Activated T-helper 17 cell treated with anti-CD3 and anti-CD28 coated beads, Interleukin-2, amount 50 U/mL, for 72 hours (primary cell): ENCODE measurements at places on chromosomes 4 and X. TPM values are rescaled to one million over a fixed set of nuclear protein-coding genes. Genes with fewer than 3 reads are reported as not detected.

DNA sequence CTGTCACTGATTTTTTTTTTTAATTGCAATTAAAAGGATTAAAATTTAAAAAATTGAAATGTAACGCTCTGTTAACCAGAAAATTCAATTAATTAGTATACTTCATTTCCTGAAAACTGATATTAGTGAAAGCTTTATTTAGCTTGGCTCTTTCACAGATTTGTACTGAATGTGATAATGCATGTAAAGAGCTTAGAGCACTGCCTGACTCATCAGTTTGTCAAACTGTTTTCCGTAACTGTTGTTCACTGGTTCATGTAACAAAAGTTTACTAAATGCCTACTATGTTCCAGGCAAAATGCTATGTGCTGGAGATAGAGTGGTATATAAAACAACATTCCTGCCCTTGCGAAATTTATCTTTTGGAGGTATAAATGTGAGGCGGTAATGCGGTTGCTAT, 471.7 kb downstream of the SH2D1A start:
- no peak for ATAC-seq

DNA sequence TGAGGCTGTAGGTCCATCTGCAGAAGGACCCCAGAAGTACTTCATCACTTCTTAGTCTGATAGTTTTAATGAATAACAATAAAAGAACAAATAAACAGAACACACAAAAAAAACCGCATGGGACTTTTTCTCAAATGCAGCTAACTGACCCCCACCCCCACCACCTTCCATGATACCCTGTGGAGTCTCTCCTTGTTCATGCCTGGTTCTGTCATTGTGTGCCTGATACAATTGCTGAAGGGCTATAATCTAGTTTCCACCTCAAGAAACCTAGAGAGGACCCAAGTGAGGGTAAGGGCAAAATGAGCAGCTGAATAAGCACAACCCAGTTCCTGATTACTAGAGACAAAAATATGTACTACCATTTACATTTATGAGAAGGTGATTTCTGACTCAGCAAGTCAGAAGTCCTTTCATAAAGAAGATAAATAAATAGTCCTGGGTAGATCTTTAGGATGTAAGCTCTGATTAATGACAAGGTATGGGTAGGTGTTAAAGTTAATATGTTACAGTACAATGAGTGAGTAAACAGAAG, 155.1 kb downstream of the TMA16 start:
- no peak for ATAC-seq

GRCh38 chr4:4803912-4804296, 55.6 kb upstream of the MSX1 start:
- ATAC-seq, result no peak

Gene EXOC1L
- total RNA-seq, result not detected

Gene SHOX
- total RNA-seq, result not detected

DNA sequence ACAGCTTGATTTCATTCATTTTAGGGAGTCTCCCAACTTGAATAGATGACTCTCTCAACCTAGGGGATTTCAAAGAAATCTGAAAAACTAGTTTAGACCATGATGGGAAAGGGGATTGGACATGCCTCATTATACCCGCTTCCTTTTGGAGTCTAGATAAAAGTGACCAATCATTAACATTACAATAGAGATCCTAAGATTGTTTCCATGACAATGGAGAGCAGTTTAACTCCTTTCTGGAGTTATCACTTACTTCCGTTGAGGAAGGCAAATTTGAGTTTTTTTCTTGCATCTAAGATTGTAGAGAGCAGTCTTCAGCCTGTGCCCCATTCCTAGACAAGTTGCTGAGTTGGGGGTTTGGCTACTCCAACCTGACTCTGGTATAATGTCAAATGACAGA, 11.4 kb upstream of the IL15 start:
- ATAC-seq, result no peak

DNA sequence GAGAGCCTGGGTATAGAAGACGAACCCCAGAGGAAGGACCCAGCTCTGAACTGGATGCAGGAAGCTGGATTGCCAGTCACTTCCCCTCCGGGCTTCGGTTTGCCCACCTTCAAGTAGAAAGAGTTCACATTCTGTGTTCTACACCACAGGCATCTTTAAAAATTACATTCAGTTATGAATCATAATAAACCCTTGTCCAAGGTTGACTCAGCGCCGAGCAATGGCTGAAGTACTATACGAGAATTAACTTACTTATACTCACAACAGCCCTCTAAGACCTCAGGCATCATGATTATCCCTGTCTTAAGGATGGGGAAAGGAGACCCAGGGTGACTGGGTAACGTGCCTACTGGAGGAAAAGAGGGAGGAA, 72.5 kb downstream of the EVC2 start:
- ATAC-seq, result peak; percentile 67

Gene IL15
- total RNA-seq, result 3.4 TPM

GRCh38 chr4:91447168-91447567, 856.6 kb upstream of the GRID2 start:
- no peak for ATAC-seq

Gene POF1B
- 0.61 TPM for total RNA-seq

DNA sequence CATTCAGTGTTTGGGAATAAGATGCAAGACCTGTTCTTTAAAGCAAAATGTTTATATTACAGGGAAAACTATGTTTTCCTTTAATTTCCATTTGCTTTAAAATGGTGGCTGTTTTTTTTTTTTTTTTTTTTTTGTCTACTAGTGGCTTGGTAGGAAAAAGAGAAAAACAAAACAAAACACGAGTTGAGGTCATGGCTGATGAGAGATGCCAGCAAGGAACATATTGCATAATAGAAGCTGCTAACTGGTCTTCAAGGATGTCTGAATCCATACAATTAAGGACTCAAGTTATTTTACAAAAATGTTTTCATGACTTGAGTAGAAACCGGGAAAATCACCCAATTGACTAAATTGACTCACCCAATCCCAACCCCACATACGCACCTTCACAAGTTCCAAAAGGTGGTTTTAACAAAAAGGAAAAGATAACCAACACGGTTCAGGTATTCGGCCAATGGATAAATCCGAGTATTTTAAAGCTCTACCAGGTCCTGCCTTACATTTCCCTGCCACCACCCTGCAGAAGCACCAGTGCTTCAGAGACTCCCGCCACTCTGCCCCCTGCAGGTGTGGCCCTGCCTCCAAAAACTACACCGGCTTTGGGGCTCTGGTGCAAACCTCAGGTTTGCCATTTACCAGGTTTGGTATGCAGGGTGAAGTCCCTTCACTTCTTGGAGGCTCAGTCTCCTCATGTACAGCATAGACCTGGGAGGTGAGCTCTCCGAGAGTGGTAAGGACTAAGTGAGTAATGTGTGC, 27.1 kb downstream of the PIR start:
- ATAC-seq, result no peak
